ENCODE measurements at places on chromosomes 12 and 14.

GRCh38 chr12:98639491-98639890 lies 5.1 kb downstream of the IKBIP start:
- no peak for DNase-seq

GRCh38 chr12:27284751-27285150 lies 40.7 kb downstream of the STK38L start:
- peak; percentile 57 for DNase-seq

- no peak for DNase-seq
Observed at GRCh38 chr12:112468046-112468445, 49.3 kb downstream of the PTPN11 start.

GRCh38 chr14:93978735-93979134 lies 2.4 kb upstream of the ASB2 start:
- no peak for DNase-seq

DNA sequence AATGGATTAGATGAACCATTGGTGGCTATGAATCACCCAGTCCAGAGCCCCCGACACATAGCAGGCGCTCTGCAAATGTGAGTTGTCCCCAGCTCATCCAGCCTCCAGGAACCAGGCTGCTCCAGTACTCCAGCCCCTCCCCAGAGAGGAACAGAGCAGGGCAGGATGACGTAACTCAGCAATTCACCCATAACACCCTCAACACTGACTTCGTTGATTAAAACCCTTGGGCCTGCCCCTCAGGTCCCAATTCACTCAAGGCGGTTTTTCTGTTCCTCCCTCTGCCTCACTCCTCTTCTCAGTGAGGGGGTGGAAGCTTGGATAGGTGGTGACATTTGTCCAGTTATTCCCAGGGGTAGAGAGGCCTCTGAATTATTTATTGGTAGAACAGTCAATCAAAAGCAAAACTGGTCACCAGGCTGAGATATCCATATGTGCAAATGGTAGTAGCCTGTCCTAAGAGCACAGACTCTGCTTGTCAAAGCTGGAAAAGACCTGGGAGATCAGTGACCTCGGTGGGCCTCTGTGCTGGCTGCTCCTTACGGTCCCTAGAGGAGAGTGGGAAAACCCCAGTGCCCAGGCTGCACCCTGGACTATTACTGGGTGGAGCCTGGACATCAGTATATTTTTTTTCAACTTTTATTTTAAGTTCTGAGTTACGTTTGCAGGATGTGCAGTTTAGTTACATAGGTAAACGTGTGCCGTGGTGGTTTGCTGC lies 97.0 kb downstream of the CMKLR1 start:
- DNase-seq, result no peak

DNA sequence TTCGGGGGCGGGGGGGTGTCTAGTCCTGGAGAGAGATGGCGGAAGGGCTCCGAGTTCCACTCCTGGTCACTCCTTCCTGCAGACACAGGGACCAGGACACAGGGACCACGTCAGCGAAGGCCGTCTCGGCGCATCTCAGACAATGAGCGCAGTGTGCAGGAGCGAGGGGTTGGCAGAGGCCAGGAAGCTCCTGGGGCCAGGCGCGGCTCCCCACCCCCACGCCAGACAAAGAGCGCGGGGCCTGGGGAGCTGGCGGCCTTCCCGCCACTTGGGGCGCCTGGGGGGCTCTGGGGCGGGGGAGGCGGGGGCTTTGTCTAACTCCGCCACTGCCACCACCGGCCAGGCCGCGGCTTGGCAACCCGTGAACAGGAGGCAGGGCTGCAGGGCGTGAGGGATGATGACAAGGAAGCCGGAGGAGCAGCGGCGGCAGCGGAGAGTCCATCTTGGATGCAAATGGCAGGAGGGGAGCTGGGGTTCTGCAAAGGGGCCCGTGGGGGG lies 2.2 kb downstream of the CDK2AP1 start:
- no peak for DNase-seq

DNA sequence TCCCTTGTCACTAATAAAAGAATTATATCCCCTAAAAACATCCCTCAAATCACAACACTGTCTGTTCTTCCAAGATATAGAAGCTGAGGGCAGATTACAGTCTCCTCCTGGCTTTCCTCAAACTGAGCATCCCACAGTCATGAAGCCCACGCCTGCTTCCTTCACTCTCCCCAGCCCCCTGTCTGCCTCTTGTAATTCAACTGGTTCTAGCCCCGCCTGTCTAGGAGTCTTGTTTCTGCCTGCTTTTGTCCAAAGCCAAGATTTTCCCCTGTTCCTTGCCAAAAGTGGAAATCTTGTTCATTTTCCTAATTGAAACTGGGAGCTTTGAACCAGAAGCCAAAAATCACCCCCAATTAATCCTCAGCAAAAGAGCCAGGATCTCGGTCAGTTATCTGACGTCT lies 35.9 kb upstream of the PWP1 start:
- DNase-seq, result no peak

DNA sequence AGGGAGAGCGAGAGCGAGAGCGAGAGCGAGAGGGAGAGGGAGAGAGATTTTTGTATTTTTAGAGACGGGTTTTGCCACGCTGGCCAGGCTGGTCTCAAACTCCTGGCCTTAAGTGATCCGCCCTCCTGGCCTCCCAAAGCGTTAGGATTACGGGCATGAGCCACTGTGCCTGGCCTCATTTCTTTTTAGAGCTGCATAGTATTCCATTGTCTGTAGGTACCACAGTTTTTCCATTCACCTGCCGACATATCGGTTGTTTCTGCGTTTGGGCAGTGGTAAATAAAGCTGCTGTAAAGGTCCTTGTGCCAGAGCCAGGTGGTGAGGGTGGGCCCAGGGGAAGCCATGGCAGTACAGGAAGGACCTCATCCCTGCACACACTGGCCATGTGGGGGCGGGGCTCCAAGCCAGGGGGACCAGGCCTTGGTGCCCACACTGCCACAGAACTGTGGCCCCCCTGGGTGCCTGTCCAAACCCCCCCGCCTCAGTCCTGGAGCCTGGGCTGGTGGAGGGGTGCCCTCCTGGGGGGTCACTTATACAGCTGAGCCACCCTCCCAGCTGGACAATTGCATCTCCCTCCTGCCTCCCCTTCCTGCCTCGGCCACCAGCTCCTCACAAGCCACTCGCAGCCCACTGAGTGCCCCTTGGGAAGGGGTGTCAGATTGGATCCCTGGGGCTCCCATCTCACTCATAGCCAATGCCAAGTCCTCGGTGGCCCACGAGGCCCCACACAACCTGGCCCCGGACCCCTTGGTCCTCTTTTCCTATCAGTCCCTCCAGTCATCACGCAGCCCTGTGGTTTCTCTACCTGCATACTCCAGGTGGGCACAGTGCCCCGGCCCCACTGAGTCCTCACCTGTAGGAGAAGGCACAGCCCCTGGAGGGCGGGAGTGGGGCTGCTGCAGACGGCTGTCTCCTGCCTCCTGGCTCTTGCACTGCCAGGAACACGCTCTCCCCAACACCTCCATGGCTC lies 1.7 kb upstream of the PUS1 start:
- no peak for DNase-seq

GRCh38 chr14:56156096-56156495 lies 37.9 kb downstream of the PELI2 start:
- no peak for DNase-seq

DNA sequence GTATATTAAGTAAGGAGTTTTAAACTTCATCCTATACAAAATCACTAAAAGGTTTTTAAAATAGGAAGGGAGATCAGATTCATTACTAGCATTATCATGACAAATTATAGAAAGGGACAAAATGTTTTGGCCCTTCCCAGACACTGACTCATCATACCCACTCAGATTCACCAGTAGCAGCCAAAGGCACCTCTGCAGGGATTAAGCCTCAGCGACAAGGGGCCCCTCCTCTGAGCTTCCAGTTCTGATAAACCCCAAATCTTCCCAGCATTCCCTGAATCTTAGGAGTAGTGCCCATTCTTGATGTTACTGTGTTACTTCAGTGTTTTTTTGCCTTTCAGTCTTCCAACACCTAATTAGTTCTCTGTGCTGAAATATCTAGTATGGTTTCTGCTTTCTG lies 14.5 kb downstream of the KRAS start:
- DNase-seq, result no peak

GRCh38 chr12:65333649-65334048 lies 55.2 kb downstream of the MSRB3 start:
- no peak for DNase-seq

DNA sequence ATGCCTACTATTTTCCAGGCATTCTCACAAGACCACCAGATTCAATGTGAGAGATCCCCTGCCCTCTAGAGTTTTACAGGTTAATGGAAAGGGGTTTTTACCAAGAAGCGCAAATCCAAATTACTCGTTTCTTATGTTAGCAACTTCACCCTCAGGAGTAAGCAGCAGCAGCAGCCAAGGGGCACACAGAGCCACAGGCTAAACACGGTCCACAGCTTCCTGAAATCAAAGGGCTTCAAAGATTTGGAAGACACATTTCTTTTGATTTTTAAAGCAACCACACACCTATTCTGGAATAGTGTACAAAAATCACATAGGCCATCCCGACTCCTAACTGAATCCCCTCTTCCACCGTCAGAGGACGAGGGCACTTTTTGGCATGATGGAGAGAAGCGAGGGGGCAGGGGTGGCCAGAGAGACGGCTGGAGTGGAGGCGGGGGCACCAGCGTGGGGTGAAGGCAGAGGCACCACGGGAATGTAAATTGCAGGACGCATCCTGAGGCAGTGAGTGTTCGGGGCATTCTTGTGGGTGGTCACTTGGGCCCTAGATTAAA lies 107.0 kb downstream of the ARF6 start:
- DNase-seq, result no peak

DNA sequence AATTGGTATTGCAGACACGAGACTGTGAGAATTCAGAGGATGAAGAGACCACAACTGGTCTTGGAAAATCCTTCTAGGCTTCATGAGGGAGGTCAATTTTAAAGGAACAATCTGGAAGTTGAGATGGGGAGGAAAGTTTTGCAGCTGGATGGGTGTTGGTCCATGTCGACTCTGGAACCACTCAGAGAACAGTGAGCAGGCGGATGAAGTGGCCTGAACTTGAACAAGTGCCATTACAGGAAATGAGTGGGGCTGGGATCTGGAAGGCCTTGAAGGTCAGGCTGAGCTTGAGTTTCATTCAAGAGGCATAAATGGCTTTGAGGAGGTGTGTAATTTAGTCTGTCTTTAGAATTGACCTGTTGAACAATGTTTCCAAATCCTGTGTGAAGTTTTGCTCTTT lies 140.9 kb downstream of the GALC start:
- DNase-seq, result no peak

GRCh38 chr14:24196071-24197055 lies 1.1 kb upstream of the TM9SF1 start:
- no peak for DNase-seq
